ENCODE measurements at places on chromosomes 12 and 14.
A peak's percentile ranks its signal among the peaks of the same experiment; 100 is the strongest.

- no peak for DNase-seq
These were observed 1.7 kb downstream of the PIP4K2C start for GRCh38 chr12:57592551-57593165.

- no peak for DNase-seq
These were observed 4.5 kb downstream of the PRPF40B start for GRCh38 chr12:49627752-49628360.

- DNase-seq: no peak
These were observed 116.3 kb downstream of the TMX1 start for GRCh38 chr14:51356381-51356780.

GRCh38 chr12:53236443-53237111, 4.6 kb upstream of the RARG start:
- DNase-seq: no peak

- DNase-seq: no peak
These were observed 5.6 kb downstream of the TRMT61A start for GRCh38 chr14:103534576-103535061.

DNA sequence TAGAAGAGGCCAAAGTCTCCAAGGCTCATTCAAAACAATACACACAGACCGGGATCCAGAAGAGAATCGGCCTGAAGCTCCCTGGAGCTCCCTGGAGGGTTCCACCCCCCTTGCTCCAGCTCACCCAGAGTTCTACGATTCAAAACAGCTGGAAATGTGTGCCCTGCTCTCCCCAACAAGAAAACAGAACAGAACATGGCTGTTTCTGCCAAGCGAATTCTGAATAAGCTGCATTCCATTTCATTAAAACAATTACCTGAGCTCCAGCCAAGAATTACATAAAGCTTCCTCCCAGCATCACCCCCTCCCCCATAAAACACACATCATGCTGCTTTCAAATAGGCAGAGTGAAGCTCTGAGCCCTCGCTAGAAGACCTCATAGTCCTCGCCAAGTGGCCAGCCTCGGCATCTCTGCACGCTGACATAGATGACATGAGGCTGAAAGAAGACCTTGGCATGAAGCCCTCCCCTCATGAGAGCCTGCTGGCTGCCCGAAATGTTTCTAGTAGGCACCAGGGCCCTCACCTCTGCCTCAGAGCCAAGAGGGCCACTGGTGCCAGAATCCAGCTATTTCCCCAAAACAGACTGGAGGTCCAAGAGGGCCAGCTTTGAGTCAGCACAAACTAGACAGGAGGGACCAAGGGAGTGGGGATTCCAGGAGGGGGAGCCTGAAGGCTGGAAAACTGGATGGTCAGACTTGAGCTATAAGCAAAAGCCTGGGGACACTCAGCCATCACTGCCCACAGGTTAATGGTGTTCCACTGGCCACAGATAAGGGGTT, 8.3 kb downstream of the PXN start:
- no peak for DNase-seq

DNA sequence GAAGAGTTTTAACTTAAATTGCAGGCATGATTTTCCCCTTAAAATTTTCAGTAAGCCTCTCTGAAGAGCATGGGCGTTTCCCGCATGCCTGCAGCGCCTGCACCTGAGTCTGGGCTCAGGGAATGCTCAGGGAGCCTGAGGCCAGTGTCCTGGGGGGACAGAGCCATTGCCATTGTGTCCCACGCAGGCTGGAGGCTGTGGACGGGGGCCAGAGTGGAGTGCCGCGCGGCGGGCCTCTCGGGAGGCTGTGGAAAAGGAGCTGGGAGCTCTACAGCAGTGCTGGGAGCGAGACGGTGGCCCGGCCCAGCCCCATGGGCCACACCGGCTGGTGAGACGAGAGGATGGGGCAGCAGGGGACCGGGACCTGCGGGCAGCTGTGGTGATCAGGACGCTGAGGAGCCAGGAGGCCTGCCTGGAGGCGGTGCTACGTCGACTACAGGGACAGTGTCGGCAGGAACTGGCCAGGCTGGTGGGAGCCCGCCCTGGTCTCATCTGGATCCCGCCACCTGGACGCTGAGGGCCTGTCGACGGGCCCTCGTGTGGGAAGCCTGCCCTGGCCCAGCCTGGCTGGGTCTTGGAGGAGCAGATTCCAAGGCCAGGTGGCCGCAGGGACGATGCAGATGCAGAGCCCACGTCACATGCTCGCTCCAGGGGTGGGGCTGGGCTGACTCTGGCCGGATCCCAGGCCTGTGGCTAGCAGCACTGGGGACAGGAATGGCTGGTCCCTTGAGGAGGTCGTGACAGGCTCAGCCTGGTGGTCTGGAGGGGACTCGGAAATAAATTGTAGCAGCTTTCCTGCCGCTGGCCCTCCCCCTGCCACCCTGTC, 7.6 kb downstream of the TEDC1 start:
- no peak for DNase-seq

GRCh38 chr14:49497725-49498348, 88.3 kb downstream of the RPS29 start:
- DNase-seq: peak; percentile 33

DNA sequence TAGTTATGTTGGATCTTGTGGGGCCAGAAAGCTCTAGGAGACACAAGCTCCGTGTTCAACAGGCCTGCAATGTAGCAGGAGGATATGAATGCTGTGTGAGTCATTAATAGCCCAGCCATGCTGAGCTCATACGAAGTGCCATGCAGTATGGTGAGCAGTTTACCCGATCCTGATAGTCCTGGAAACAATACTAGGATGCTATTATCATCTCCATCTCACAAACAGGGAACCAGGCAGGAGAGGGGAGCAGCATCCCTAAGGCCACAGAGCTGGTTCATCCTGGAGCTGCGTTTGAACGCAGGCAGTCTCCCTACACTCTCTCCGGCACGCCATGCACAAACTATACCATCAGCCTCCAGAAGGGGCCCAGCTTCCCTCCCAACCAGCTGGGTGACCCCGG, 20.5 kb downstream of the TTC7B start:
- no peak for DNase-seq

- peak; percentile 28 for DNase-seq
These were observed 2.3 kb downstream of the CDKN1B start for GRCh38 chr12:12719496-12719895.

DNA sequence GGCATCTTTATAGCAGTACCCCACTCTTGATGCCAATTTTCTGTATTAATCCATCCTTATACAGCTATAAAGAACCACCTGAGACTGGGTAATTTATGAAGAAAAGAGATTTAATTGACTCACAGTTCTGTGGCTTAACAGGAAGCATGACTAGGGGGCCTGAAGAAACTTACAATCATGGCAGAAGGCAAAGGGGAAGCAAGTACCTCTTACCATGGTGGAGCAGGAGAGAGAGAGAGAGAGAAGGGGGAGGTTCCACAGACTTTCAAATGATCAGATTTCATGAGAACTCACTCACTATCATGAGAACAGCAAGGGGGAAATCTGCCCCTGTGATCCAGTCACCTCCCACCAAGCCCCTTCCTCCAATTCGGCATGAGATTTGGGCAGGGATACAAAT, 84.4 kb downstream of the SLC24A4 start:
- no peak for DNase-seq

DNA sequence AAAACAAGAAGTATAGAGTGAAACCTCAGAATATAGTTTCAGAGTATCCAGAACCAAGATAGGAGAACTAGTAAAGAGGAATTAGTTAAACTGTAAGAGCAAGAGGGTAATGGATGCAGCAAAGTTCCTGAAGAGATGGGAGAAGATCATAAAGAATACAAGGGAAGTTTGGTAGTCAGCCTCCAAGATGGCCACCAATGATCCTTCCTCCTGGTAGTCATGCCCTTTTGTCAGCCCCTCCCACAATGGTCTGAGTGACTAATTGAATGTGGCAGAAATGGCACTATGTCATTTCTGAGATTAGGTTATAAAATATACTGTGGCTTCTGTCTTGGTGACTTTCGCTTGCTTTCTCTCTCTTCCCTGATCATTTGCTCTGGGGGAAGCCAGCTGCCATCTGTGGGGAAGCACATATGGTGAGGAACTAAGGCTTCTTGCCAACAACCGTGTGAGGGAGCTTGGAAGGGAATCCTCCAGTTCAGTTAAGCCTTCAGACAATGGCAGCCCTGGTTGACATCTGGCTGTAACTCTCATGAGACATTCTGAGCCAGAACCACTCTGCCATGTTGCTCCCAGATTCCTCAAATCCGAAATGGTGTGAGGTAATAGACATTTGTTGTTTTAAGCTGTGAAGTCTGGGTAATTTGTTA, 55.3 kb upstream of the AMN1 start:
- no peak for DNase-seq

DNA sequence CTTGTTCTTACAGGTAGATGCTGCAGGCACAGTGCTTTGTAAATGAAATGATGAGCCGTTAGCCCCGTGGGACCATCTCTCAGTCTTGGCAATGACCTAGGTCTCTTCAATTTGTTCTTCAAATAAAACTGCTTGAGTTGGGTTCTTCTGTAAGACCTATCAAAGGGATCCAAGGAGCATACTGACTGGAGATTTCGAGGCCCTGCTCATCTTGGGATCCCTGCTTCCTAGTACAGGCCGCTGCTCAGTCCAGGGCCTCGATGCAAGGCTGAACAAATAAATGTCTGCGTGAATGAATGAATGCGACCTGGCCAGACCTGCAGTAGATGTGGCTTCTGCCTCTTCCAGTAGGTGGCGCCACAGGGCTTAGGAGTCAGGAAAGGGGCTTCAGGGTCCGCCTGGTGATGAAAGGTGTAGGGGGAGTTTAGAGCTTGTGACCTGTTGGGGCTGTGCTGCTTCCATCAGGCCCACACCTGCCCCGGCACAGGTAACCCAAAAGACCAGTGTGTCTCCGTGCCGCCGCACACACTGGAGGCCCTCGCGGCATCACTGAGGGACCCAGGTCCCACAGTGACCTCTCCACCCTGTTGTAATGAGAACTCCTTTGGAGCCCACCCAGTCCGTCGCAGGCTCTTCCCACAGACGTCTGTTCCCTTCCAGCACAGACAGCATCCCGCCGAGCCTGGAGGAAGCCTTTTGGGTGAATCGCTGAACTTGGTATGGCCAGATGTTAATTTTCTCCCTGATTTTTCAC, 4.4 kb downstream of the CACNA1C start:
- no peak for DNase-seq

GRCh38 chr14:51431033-51431709, 191.1 kb downstream of the TMX1 start:
- no peak for DNase-seq

- no peak for DNase-seq
These were observed 198.2 kb upstream of the PLEKHG7 start for GRCh38 chr12:92504594-92504981.

DNA sequence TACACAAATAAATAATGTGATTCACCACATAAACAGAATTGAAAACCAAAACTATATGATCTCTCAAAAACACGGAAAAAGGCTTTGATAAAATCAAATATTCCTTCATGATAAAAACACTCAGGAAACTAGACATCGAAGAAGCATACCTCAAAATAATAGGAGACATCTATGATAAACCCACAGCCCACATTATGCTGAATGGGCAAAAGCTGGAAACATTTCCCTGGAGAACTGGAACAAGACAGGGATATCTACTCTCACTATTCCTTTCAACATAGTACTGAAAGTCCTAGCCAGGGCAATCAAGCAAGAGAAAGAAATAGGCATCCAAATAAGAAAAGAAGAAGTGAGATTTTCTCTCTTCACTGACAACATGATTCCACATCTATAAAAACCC, 371.5 kb upstream of the ATXN7L3B start:
- no peak for DNase-seq

DNA sequence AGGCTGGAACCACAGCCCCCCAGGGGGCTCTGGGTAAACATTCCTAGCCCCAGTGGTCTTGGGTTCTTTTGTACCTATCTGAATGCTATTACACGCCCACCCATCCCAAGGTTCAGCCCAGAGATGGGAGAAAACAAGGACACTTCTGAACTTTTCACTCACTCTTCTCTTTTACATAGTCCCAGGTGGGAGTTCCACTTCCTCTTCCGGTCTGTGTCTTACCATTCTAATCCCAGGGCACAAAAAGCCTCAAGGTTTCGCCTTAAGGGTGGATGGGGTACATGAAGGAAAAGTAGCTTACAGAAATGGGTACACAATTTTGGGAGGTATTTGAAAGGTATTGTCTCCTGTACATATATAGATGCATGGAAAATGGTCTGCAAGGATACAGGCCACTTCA, 79.0 kb downstream of the TMEM30B start:
- DNase-seq: no peak

GRCh38 chr14:22791301-22791700, 23.9 kb downstream of the SLC7A7 start:
- no peak for DNase-seq

DNA sequence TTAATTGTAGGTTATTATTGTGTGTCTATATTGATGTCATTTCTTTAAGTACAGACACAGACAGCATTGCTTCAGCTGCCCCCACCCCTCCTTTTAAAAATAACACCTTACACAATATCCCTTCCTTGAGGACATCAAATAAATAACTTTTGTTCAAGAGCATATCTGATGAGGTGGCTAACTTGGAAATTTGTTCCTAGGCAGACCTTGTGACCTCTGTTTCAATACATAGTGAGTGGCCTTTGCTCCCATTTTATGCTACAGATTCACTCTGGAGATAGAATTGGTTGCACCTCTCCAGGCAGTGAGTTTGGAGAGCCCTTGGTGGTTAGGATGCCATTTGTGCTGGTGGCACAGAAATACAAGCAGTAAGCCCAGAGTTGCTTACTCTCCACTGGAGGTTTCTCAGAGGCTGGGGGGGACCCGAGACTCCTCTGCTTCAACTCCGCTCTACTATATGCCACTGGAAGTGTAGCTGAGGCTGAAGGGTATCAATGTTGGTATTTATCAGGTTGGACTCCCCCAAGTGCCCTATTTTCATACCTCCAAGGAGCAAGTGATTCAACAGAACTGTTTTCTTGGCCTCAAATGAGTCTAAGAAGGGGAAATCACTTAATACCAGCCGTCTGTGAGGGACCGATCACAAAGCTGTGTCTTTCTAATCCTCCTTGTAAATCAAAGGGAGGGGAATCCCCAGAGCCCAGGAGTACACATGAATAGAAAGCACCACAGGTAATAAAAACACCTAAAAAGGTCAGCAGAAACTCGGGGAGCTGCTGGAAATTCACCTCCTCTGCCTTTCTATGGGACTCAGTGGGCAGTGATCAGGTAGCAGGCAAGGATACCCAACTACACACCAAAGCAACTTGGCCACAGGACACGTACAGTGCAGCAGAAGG, 463.1 kb downstream of the RAD51B start:
- no peak for DNase-seq

Measured in SIG-M5 (cell line).